ENCODE measurements at places on chromosomes 3 and 15.

- no peak for DNase-seq
Measured at GRCh38 chr15:68654786-68655560, 76.2 kb downstream of the CORO2B start.

DNA sequence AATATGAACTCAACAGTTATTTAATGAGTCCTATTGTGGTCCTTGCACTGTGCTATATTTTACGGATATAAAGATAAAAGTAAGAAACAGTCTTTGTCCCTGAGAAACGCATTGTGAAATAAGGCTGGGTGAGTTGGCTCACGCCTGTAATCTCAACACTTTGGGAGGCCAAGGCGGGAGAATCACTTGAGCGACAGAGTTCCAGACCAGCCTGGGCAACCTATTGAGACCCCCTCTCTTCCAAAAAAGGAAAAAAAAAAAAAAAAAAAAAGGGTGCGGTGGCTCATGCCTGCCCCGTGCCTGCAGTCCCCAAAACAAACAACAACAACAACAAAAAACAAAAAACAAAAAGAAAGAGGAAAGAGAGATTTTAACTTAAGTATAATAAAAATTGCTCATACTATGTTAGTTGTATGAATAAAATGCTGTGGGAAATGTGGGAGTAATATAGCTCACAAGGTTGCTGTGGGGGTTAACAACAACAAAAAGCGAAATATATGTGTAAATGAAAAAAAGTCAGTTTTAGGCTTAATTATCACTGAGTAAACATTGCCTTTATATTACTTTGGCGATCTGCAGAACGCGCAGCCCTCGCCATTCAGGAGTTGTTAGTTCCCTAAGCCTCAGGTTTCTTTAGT, 461 bp upstream of the FNDC3B start:
- DNase-seq, result peak; percentile 69

GRCh38 chr3:83821506-83821905, 1137.3 kb upstream of the CADM2 start:
- DNase-seq, result no peak

- DNase-seq, result no peak
Measured at GRCh38 chr15:48002767-48003166, 118.0 kb upstream of the SLC24A5 start.

GRCh38 chr3:53236112-53236841, 19.5 kb downstream of the TKT start:
- peak; percentile 93 for DNase-seq

GRCh38 chr3:71238355-71238757, 345.2 kb downstream of the FOXP1 start:
- no peak for DNase-seq

DNA sequence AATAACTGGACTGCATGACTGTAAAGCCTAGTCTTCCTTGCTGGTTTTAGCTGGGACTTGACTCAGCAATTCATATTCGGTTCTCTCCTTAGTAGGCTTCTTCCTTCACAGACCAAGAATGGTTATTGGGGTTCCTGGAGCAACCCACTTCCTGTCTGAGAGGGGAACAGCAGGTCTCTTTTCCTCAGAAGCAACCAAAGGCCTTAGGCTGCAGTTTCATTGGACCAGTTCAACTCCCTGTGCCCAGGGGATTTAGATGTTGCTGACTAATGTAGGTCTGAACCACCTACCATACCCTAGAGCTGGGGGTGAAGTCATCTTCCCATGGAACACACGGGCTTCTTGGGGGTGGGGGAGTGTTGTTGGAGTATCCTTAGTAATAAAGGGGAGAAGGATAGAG, 84.0 kb upstream of the SKOR1 start:
- peak; percentile 33 for DNase-seq

GRCh38 chr3:128076483-128077201, 24.4 kb downstream of the SEC61A1 start:
- DNase-seq, result peak; percentile 63

DNA sequence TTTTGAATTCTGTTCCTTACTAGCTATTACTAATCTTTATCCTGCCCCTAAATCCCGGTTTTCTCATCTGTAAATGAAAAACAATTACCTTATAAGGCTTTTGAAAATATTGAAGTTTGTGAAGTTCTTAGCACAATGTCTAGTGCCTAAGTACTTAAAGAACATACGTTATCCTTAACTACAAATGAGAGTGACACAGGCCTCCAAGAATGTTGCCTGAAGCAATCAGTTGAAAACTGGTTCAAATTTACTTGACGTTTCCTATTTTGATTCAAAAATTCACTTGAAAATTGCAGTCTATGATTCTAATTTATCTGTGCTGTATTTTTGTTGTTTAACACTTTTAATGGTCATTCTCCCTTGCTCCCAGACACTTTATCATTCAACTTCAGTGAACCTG, 3.2 kb downstream of the SENP7 start:
- peak; percentile 32 for DNase-seq

DNA sequence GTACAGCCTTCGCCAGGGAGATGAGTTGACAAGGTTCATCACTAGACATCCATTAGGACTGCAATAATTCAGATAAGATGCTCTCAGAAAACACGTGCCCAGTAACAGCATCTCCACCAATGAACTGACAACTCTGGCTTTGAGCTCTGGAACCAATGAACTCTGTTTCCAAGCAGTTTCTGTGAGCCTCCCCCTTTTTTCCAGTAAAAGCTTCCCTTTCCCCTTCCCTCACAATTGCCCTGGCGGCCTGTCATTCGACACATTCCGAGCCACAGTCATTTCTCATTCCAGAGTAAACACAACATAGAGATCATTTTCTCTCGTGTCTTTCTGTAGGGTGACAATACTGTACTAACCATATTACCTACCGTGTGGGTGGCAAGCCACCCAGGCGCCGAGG, 3.6 kb downstream of the PLA2G4D start:
- DNase-seq, result no peak

GRCh38 chr15:52199271-52199670, 8.1 kb upstream of the GNB5 start:
- DNase-seq, result no peak

DNA sequence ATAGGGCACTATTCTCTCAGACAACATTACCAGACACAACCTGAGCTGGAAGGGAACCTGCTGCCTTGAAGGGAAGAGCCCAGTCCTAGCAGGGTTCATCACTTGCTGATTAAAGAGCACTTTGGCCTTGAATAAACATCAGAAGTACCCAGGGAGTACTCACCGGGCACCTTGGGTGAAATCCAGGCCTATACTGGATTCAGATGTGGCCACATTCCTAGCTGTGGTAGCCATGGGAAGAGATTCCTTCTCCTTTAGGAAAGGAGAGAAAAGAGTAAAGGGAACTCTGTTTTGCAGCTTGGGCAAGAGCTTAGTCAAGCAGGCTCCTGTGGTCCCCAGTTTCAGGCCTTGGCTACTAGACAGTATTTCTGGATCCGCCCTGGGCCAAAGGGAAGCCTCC, 195.0 kb downstream of the SPATA16 start:
- no peak for DNase-seq

DNA sequence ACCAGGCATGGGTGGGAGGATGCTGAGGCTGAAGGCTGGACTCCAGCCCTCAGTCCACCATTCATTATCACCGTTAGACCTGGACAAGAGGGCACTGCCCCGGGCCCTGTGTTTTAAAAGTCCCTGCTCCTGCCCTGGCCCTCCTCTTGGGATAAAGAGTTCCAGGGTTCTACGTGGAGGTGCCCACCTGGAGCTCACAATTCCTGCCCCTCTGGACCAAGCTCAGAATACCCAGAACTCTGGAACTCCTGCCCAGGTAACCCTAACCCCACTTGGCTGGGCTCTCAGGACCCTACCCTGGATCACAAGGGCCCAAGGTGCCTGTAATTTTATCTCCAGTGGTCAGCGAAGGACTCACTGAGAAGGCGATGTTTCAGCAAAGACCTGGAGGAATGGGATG, 1.2 kb downstream of the CALML4 start:
- no peak for DNase-seq

- peak; percentile 86 for DNase-seq
Measured at GRCh38 chr15:60605879-60606307, 127.0 kb upstream of the ICE2 start.

GRCh38 chr3:32296251-32297204, 58.0 kb downstream of the CMTM8 start:
- peak; percentile 69 for DNase-seq

GRCh38 chr3:168616915-168617314, 521.2 kb upstream of the GOLIM4 start:
- DNase-seq, result no peak

GRCh38 chr3:45332493-45332892, 55.9 kb upstream of the LARS2 start:
- no peak for DNase-seq

GRCh38 chr3:116553355-116553754, 108.1 kb upstream of the LSAMP start:
- no peak for DNase-seq

DNA sequence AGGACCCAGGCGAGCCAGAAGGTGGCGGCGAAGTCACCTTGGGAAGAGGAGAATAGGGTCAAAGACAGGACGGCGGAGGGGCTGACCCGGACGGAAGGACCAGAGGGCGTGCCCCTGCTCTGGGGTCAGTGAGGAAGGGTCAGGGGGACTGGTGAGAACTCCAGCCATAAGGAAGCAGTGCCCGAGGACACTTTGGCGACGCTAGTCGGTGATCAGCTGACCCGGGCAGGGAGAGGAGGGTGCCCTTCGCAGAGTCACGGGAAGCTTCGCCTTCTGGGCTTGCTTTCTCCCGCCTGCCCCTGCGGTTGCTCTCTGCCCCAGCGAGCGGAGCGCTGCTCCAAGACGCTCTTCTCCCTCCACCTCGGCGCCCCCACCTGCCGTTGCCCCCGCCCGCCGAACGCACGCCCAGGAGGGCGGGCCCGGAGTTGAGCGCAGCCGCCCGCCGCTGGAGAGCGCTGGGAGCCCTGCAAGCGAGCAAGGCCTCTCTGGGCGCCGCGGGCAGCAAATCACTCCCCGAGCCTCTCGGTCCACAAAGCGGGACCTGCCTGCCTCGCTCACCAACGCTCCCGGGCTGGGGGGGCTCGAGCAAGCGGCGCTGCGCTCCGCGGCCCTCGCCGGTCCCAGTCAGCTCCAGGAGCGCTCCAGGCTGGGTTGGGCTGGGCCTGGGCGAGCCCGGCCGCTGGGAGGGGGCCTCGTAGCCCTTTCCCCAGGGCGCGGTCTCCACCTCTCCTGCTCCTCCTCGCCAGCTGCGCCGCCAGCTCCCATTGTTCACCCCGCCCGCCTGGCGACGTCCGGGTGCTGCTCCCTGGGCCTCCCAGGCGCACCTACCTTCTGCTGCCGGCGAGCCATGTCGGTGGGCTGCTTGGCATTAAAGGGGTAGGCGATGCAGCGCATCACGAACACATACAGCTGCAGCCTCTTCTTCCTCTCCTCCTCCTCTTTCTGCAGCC, 1.2 kb downstream of the CADPS start:
- peak; percentile 75 for DNase-seq

DNA sequence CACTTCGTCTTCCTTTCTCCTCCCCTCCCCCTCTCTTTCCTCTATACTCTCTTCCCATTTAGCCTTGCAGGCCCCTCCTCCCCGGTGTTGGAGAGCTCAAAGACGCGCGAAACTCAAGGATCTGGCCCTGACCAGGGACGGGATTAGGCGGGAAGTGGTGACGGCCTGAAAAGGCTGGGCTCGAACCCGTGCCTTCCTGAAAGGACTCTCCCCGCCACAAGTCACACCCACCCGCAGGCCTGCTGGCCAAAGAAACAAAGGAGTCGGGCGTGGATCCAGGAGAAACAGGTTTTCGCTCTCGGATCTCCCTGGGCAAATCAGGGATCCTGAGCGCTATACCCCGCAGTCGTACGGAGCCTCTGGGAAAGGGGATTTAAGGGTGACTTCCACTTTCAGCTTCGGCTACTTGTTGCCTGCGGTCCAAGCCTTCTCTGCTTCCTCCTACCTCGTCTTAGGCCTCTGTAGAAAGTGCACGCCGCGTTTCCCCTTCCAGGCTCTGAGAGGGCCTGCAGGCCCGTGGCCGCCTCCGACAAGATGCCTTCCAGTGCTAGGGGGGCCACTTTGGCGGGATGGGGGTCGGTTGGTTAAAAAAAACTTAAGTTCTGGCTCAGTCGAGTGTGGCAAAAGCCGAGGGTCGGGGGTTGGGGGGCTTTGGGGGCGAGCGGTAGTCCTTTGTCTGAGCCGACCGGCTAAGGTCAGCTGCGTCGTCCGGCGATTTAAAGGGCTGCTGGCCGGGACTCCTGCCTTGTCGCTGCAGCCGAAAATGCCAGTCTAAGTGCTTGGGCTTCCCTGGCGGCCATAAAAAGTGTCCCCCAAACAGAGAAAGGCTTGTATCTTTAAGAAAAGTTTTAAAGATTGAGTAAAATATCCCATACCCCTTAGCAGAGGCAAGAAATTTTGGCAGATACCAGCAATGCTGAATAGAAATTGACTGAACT, 8.2 kb downstream of the ZIC4 start:
- no peak for DNase-seq

DNA sequence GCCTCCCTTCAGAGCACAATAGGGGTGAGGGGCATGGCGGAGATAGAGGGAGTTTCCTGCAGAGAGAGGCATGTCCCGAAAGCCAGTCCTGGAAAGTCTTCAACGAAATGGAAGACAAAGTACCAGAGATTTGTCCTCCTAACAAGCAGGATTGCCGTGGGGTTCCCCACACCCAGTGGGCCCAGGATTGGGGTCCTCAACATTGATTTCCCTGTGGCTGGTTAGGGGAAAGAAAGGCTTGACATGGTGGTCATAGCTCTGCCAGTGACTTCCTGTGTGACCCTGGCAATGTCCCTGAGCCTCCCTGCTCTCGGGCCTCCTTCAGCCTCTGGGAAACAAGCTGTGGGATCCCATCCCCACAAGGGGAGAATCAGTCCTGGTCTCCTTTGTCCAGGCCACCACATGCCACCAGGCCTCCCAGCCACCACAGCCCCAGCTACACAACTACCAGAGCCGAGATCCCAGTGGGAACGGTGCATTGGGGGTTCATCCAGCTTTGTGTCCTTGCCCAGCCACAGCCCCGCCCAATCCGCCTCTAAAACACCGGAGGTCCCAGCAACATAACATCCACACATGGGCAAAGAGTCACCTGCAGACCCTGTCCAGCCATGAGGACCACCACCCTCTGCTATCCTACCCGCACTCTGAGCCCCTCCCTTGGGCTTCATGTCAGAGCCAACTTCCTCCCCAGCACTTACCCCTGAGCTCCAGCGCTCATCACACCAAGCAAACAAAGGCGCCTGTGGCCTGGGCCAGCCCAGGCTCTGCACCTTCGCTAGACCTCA, 63.0 kb downstream of the ADAMTS17 start:
- no peak for DNase-seq

- DNase-seq, result no peak
Measured at GRCh38 chr15:57015897-57016296, 97.5 kb downstream of the TCF12 start.

DNA sequence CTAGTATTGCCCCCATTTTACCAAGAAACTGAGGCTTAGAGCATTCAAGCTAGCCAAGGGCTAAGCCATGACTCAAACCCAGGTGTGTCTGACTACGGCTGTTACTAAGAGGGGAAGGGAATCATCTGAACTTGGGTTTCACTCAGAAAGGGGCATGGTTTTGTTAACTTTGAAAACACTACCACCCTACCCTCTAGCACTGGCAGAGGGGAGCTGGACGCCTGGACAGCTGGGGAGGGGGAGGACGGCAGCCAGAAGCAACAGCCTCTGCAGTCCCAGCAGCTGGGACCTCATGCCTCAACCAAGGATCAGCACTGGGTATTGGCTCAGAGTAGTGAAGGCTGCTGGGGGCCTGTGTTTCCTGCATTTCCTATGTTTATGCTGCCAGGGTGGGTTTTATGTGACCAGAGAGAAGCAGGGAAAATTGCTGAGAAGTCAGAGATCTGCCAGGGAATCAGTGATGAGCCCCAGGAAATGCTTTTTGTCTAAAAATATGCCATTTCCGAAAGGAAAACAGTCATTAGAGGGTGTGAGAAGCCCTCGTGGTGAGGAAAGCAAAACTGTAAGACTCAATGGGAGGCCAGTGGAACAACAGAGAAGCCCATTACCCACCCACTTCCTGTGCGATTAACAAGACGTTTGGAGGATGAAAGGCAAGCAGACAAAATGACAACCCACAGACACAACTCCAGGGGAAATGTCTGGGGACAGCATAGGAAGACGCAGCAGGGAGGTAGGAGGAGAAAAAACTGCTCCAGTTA, 41.2 kb downstream of the LIPC start:
- DNase-seq, result no peak

Data from GM23248 (cell line).